ENCODE measurements at places on chromosomes 5 and 9. TPM values are rescaled to one million over a fixed set of nuclear protein-coding genes. Genes with fewer than 3 reads are reported as not detected.

The FAM169A gene
- 5.8 TPM for total RNA-seq

The KIAA1958 gene
- total RNA-seq = 4.9 TPM

The OLFML2A gene
- 13.9 TPM for total RNA-seq

The GPX8 gene
- total RNA-seq = 6.4 TPM

The ADRA1B gene
- 1.3 TPM for total RNA-seq

The ZNF300 gene
- total RNA-seq = 5.8 TPM

The SPINK7 gene
- 321 TPM for total RNA-seq

The CDC20B gene
- not detected for total RNA-seq

The SEMA4D gene
- total RNA-seq = 52.0 TPM

The ZDHHC11 gene
- 1.1 TPM for total RNA-seq

DNA sequence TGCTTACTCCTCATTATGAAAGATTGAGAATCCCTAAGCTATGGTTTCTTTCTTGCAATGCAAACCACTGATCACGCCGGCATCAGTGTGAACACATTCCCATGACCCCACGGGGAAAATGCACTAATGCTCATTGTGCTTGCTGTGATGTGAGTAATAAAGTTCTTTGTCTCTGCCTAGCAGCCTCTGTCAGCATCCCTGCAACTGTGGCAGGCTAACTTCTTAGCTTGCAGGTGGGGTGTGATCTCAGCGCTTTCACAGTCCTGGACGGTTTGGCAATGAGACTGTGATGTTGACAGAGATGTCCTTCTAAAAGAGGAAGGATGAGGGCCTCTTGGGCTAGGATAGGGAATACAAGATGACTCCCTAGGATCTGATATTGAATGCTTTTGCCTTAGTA is 1218.7 kb downstream of the EFNA5 start:
- no peak overlapping the region for H3K4me3 ChIP-seq
- H3K27ac ChIP-seq = no peak overlapping the region
- H3K4me1 ChIP-seq = no peaks in the 10 kb centered on the region
- H3K36me3 ChIP-seq = no peaks in the 10 kb centered on the region
- DNase-seq = no peak
- no peaks in the 10 kb centered on the region for H3K27me3 ChIP-seq

GRCh38 chr9:13330396-13331004 is 51.0 kb upstream of the MPDZ start:
- H3K36me3 ChIP-seq = no peaks in the 10 kb centered on the region
- no peaks in the 10 kb centered on the region for H3K4me1 ChIP-seq
- H3K4me3 ChIP-seq = no peak overlapping the region
- no peaks in the 10 kb centered on the region for H3K27me3 ChIP-seq

DNA sequence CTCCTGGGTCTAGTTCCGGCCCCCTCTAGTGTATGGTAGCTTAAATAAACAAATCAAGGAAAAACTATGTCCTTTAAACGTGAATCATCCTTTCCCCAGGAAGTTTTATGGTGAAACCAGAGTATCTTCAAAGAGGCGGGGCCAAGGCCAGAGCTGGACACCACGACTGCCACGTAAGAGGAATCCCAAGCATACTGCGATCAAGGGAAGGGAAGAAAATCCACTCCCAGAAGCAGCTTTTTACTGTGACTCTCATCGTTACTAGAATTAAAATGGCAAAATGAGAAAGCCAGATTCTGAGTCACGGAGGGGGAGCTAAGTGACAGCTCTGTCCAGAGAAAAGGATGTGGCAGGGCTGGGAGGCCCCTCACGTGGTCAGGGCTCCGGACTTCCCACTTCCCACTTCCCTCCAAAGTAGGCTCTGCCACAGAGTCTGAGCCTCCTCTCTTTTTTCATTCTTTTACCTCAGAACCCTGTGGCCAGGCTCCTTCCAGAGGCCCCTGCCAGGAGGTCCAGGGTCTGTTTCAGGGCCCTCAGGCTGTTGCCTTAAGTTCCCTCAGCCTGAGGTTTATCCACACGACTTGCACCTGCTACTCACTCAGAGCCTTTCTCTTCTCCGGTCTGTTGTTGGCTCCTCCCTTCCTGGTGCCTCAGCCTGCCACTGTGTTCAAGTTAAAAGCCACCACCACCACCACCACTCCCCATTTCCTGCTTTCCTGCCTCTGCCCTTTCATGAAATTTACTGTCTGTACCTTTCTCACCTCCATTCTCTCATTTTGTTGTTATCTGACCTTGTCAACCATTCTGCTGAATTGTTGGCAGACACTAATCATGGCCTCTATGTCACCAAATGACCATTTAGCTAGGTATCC is 1.4 kb upstream of the GLRX start:
- no peaks in the 10 kb centered on the region for H3K36me3 ChIP-seq
- no peak overlapping the region for H3K4me3 ChIP-seq
- H3K27me3 ChIP-seq = no peaks in the 10 kb centered on the region
- no peak for DNase-seq
- peaks cover 35% of the 10 kb centered on the region for H3K4me1 ChIP-seq
- H3K27ac ChIP-seq = peak overlapping the region; percentile 80

- no peaks in the 10 kb centered on the region for H3K27me3 ChIP-seq
- no peak for DNase-seq
- no peak overlapping the region for H3K4me3 ChIP-seq
- no peaks in the 10 kb centered on the region for H3K36me3 ChIP-seq
These were observed 178.4 kb downstream of the GNA14 start for GRCh38 chr9:77469515-77470231.

DNA sequence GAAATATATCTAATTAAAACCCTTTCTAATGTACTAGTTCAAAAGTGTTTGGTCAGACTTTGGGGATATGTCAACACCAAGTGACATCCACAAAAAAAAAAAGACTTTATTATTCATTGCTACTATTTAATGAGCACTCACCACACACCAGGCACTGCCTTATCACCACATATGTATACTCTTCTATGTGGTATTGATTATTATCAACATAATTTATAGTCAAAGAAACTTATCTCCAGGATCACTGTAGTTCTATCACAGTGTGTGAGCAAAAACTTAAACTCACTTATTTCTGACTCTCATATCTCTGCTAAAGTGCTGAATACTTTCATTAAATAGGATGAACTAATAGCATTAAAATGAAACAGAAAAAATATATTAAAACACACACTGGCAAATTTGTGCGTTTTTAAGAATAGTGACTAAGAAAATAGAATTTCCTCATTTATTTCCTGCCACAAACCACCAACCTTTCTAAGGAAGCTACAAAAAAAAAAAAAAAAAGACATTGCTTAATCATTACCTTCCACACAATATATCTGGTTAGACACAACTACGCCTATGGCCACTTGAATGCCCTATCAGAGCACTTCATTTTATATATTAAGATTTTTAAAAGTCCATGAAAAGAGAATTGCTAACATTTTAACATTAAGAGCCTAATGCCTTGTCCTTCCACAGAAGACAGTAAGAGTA is 12.8 kb downstream of the SLCO4C1 start:
- no peaks in the 10 kb centered on the region for H3K36me3 ChIP-seq
- H3K27ac ChIP-seq = no peak overlapping the region
- no peaks in the 10 kb centered on the region for H3K27me3 ChIP-seq
- no peak overlapping the region for H3K4me3 ChIP-seq
- H3K4me1 ChIP-seq = no peaks in the 10 kb centered on the region

Data from esophagus squamous epithelium (tissue), 5 donors.